GDM1 (cell line): ENCODE measurements at places on chromosomes 3 and 15.

- DNase-seq: no peak
Observed at GRCh38 chr3:147640781-147641180, 231.6 kb downstream of the ZIC1 start.

DNA sequence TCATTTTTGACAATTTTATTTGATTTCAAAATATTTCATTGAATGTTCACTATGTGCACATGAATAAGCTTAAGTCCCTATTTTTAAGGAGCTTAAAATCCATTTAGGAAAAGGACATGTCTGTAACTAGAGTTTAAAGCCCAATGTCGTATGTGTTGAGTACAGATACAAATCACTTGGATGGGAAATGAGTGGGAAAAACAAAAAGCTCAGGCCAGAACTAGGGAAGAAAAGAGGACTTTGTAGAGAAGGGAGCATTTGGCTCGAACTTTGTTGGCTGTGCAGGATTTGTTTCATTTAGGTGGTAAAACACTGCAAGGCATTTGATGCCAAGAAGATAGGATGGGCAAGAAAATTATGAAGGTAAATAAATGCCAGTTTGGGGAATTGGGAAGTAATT is 653.1 kb upstream of the KCNMB2 start:
- no peak for DNase-seq

GRCh38 chr3:84275532-84275931 is 683.3 kb upstream of the CADM2 start:
- no peak for DNase-seq

- DNase-seq: no peak
Observed at GRCh38 chr3:74107451-74107850, 482.7 kb upstream of the PDZRN3 start.

GRCh38 chr3:143970773-143971358 is 757 bp upstream of the DIPK2A start:
- DNase-seq: peak; percentile 29

DNA sequence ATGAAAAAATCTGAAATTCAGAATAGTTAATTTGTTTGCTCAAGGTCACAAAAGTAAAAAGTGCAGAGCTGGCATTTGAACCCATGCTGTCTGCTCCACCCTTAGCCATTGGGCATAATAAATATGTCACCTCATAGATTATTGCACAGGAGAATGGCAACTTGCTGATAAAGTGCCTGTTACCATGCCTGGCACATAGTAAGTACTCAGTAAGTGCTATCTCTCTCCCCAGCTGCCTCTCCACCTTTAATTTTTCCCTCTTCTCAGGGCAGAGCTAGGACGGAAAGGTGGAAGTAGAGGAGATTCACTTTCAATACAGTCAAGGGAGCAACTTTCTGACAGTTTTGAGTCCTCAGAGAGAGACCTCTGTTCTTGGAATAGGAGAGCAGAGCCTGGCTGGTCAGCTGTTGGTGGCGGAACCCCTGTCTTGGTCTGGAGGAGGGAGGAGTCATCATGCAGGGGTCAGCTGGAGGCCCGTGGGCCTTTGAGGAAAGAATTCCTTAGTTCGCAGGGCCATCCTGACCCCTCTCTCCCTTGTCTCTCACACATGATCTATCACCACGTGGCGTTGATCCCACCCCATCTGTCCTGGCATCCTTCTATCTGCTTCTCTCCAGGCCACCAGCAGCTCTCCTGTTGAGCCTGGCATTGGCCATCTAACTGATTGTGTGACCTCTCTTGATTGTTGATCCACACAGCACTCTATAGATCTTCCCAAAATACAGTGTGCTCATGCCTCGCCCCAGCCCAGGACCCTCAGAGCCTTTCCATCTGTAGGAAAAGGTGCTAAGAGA is 149.3 kb downstream of the RPLP1 start:
- DNase-seq: no peak
